ENCODE measurements at places on chromosomes 3 and 15.

- no peak for DNase-seq
These were observed 844 bp downstream of the IMPG2 start for GRCh38 chr3:101319531-101319930.

GRCh38 chr3:44079916-44080315, 161.8 kb upstream of the TOPAZ1 start:
- DNase-seq = no peak

DNA sequence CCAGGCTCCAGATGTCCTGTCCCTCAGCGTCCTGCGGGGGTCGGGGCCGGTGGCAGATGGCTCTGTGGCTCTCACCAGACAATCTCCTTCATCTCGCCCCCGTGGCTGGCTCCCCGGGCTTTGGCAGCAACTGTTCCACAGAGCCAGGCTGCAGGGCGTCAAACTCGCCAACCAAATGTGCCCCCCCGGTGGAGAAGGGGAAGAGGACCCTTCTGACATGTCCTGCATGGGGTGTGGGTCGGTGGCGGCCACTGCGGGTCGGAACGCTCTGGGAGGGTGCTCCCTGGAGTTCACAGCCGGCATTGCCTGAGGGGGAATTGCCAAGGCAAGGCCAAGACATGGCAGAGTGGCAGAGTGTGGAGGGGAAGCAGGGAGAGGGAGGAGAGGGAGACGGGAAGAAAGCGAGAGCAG, 36.0 kb downstream of the BDH1 start:
- no peak for DNase-seq

GRCh38 chr3:15520804-15521572, 518 bp downstream of the COLQ start:
- DNase-seq = no peak

DNA sequence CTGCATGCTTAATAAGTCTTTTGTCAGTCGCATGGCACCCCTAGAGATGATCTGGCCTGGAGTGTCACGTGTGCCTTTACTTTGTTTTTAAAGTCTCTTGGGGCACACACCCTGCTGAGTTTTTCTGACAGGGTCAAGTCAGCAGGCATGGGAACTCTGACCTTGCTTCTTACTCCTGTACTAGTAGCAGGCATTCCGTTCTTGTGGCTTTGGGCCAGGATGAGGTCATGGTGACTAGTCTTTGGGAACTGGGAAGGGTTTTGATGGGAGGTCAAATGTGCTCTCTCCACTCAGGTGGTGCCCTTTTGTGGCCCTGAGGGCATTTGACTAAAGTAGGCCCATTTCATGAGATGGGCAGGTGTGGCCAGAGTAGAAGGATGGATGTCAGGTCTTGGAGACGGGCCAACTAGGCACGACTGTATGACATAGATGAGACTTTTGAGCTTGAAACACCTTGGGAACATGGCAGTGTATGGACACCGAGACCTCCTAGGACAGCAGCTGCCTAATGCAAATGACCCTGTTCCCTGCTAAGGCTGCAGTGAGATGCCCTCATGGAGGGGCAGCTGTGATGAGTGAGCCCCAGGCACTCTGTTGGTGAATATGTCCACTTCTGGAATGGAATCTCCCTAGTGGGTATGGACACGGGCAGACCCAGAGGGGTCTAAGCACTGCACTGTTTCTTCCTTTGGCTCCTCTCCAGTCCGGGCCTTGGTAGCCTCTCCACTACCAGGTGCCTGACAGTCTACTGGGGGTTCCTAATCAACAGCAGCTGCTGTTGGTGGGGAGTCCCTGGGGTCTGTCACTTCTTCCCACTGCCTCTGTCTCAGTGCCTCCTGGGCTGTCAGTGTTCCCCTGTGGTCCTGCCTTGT, 16.4 kb downstream of the SRPRB start:
- DNase-seq = no peak

DNA sequence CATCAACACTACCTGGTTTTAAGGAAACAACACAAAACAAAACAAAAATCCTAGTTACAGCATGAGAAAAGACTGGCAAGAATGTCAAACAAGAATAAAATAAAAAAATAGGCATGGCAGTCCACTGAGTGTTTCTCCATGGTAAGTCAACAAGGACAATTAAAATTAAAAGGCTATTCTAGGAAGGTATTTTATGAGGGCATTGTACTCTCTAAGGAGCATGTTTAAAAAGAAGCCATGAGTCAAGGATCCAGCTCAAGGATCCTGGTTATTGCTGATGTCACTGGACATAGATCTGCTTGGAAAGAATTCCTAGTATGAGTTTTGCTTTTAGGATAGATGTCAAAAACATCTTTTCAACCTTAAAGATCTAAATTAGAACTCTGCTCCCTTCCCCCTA, 106.7 kb downstream of the MYO5A start:
- no peak for DNase-seq

DNA sequence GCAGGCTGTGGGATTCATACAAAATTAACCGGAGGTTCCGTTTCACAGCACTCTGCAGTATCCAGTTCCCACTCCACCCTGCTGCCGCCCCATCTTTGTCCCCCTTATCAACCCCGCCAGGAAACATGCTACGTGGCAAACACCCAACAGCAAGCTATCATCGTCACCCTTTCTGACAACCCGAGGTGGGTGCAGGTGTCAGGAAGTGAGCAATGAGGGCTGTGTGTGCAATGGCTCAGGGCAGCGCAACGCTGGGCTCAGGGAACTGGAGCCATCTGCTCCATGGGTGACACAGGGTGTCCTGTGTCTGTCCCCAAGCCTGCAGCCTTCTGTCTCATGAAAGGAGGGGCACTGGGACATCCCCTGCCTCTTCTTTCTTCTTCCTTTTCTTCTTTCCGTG, 60.9 kb downstream of the ATP2B2 start:
- DNase-seq = no peak

DNA sequence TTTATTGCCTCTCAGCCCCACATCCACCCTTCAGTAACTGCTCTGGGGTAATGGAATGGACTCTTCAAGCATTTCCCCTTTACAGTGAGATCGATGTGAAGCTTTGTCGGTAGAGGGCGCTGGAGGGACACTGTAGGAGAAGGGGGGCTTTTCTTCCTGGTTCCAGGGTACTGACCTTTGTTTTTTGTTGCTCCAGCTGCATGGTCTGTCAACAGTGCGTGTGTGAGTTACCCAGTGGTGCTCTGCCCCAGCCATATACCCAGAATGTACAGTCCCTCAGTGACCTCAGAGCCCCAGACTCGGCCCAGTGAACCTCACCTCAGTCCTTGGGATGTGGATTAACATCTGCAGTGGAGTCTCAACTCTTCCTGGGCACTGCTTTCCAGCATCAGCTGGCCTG, 180.3 kb upstream of the TSC22D2 start:
- DNase-seq = peak; percentile 39

DNA sequence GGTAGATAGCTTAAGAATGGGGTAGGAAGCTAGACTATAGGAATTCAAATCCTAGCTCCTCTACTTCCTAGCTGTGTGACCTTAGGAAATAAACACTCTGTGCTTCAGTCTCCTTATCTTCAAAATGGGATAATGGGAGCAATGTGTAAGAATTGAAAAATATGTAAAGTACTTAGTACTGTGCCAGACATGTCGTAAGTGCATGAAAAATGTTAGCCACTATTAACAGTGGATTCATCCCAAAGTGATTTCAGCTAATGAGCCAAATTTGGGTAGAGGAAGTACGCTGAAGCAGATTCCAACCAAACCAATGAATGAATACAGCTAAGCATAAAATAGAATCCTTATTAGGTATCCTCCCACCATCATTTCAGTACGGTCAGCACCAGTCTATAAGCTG, 192.1 kb downstream of the RORA start:
- no peak for DNase-seq

- DNase-seq = peak; percentile 25
These were observed 61.5 kb upstream of the GRM7 start for GRCh38 chr3:6799264-6799915.

DNA sequence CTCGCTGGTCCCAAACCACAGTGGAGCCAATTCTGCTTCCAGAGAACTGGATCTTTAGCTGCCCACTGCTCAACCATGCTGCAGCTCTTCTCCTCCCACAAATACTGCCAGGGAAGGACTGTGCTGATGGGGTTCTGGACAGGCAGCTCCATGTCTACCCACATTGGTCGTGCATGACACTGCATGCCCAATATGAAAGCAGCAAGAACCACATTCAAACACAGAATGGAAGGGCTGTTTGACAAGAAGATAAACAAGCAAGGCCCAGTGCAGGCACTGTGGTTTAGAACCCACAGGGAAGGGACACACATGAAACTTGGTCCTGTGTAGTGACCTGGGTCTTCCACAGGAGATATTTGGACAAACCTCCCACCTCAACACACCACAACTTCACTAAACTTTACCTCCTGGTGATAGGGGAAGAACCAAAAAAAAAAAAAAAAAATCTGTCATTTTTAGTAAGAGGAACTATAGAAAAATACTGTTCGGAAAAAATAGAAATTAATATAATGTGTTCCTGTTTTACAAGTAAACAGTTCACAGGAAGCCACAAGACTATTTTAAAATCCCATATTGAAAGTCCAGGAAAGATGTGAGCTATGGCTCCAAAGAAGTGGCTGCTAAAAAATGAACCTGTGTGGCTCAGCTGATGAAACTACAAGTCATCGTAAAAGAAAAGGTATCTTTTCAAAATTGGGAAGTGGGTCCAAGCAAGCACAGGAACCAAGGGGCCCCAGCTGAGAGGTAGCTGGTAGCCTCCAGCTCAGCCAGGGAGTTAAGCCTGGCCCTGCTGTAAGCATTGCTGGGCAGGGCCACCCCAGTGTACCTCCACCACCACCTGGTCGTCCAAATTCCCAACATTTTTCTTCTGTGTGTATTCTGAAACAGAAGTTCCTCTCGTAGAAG, 77.7 kb upstream of the ACAN start:
- no peak for DNase-seq

GRCh38 chr3:186427627-186428281, 65.7 kb upstream of the DGKG start:
- DNase-seq = no peak

GRCh38 chr3:46715507-46716175, 2.0 kb downstream of the PRSS50 start:
- DNase-seq = no peak

- no peak for DNase-seq
These were observed 127.4 kb downstream of the THRB start for GRCh38 chr3:24367216-24367615.

GRCh38 chr3:72633534-72633933, 214.7 kb downstream of the SHQ1 start:
- peak; percentile 50 for DNase-seq

Measured in activated CD4-positive, alpha-beta T cell treated with anti-CD3 and anti-CD28 coated beads, Interleukin-2, amount 50 U/mL, for 16 hours (primary cell).